ENCODE measurements at places on chromosomes 16 and 17. TPM values are rescaled to one million over a fixed set of nuclear protein-coding genes. Genes with fewer than 3 reads are reported as not detected.

- DNase-seq: no peak
These were observed 35.8 kb downstream of the SLC7A5 start for GRCh38 chr16:87833548-87833947.

The KRT20 gene
- not detected for total RNA-seq

- DNase-seq: peak; percentile 53
These were observed 1.0 kb downstream of the NOG start for GRCh38 chr17:56594320-56595107.

- peak; percentile 97 for DNase-seq
These were observed 4.3 kb downstream of the CAMKK1 start for GRCh38 chr17:3888343-3889171.

The KRTAP2-2 gene
- not detected for total RNA-seq

- DNase-seq: no peak
These were observed 40.8 kb downstream of the METRNL start for GRCh38 chr17:83119987-83120864.

DNA sequence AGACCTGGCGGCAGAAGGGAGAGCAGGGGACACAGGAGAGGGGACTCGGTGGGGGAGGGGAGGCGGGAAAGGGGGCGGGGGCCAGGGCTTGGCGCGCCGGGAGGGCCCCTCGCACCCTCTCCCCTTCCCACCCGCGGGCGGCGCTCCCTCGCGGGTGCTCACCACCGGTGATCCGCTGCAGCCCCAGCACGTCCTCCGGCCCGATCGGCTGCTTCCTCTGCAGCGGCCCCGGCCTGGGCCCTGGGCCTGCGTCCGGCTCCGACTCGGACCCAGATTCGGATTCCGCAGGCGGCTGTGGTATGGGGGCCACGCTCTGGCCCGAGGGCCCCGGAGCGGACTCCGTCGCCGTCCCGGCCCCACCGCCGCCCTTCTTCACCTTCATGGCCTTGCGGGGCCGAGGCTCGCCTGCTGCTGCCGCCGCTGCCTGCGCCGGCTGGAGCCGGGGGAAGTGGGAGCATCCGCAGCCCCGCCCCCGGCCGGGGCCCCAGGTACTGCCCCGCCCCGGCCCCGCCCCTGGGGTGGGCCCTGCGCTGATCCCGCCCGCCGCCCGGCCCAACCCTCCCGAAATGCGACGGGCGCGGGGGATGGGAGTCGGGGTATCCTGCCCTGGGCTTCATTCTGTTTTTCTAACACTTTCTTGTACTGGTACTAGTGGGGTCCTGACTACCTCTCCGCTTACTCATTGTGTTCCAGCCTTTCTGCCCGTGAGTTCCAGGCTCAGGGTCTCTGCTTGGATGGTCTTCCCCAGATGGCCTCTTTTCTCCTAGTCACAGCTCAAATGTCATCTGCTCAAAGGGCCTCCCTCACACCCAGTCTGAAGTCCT, at the start of gene UNC119:
UNC119 (minus strand) TSS at position 449 of the 824 bp plus-strand sequence; CDS start at position 382, 67 bp downstream.
- DNase-seq: peak; percentile 80
